ENCODE measurements at places on chromosomes 1 and 21.

- DNase-seq = no peak
Measured at GRCh38 chr1:184684285-184685074, 70.2 kb downstream of the EDEM3 start.

DNA sequence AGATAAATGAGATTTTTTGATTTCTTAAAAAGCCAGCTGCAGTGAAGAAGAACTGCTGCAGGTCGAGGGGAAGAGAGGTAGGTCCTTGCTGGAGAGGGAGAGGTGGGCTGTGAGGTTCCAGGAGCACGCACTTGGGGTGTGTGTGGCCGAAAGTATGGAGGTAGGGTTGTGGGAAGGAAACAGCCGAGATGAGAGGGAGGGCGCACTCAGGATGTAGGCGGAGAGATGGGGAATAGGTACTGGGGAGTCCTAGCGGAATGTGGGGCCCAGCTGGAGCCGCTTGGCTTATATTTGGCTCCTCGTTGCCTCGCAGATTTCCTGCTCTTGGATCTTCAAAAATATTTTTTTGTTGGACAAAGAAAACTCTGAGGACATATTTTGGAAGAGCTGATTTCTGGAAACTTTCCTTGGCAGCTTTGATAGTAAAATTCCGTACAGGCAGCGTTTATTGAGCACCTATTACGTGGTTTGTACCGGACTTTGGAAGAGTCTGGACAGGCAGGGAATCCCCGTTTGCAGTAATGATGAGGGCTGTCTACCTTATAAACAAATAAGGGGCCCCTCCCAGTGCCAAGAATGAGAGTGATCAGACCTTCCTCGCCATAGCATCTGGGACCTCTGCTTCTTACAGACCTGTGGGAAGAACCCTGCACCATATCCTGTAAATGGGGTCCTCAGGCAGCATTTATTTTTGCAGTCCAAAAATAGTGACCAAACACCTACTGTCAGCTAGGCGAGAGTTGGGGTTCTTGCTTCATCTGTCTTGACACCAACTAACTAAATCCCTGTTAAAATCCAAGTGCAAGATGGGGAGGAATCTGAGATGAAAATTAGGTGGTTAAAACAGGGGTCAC is 1.5 kb downstream of the LRRC8D start:
- no peak for DNase-seq

- DNase-seq = no peak
Measured at GRCh38 chr1:107198561-107198960, 57.7 kb downstream of the NTNG1 start.

DNA sequence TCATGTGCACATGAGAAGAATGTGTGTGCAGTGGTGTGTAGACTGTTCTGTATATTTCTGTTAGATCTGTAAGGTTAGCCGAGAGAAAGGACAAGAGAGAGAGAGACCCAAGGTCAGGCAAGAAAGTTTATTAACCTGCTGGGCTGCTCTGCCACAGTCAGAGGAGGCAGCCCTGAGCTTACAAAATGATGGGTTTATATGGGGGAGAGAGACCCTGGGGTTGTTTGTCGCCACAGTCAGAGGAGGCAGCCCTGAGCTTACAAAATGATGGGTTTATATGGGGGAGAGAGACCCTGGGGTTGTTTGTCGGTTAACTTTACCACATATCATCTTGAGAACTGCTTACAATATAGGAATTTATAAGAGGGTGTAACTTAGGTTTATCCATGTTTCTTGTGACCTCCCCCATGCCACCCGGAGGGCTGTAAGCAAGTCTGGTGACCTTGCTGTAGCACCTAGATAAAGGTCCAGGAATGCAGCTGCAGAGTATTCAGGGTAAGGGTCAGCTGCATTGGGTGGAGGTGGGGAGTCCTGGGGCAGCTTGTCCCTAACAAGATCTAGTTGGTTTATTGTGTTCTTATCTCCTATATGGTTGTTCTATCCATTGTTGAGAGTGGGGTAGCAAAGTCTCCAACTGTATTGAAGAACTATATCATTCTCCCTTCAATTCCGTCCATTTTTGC is 9.3 kb upstream of the ZBTB40 start:
- DNase-seq = no peak

DNA sequence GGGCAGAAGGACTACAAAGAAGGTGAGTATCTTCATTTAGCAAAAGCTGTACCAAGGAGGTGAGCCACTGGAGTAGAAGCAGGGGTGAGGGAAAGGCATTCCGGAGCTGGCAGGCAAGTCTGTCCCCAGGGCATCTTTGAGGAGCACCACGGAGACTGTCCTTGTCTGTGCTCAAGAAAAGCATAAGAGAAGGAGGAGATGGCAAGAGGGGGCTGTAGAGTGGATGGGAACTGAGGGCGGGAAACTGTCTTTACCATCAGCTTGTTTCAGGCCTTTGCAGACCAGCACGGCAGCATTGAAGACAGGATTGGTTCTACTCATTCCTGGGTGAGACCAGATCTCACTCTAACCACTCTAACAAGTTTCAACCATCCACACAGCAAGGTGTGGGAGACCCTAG is 355.8 kb downstream of the AJAP1 start:
- DNase-seq = no peak

- no peak for DNase-seq
Measured at GRCh38 chr1:7656557-7657215, 114.4 kb upstream of the VAMP3 start.

DNA sequence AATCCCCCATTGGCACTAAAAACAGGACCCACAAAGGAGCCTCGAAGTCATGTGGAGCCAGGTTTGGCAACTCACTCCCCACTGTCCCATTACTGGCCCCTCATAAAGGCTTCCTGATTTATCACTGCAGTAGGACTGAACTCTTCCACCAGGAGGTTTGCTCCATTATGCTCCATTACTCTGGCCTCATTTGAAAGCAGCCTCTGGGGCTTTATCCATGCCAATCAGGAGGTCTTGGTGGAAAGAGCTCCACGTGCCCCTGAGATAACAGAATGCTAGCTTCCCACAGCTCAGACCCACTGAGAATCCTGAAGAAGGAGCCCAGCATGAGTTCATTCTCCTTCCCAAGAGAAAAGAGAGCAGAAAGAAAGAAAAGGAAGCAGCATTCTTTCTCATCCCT is 76.4 kb downstream of the HIVEP3 start:
- DNase-seq = no peak

GRCh38 chr1:100087396-100087795 is 45.3 kb downstream of the SASS6 start:
- DNase-seq = no peak

- DNase-seq = no peak
Measured at GRCh38 chr21:35467566-35467965, 418.5 kb upstream of the RUNX1 start.

DNA sequence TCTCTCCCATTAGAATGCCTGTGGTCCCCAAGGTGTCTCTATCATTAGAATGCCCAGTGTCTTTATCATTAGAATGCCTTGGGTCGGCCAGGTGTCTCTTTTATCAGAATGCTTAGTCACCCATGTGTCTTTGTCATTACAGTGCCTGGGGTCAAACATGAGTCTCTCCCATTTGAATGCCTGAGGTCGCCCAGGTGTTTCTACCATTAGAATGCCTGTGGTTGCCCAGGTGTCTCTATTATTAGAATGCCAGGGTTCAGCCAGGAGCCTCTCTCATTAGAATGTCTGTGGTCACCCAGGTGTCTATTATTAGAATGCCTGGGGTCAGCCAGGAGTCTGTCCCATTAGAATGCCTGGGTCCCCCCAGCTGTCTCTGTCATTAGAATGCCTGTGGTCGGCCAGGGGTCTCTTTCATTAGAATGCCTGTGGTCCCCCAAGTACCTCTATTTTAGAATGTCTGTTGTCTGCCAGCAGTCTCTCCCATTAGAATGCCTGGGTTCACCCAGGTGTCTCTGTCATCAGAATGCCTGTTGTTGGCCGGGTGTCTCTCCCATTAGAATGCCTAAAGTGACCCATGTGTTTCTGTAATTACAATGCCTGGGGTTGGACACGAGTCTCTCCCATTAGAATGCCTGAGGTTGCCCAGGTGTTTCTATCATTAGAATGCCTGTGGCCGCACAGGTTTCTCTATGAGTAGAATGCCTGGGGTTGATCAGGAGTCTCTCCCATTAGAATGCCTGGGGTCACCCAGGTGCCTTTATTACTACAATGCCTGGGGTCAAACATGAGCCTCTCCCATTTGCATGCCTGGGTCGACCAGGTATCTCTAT is 57.1 kb downstream of the RNF187 start:
- DNase-seq = no peak

DNA sequence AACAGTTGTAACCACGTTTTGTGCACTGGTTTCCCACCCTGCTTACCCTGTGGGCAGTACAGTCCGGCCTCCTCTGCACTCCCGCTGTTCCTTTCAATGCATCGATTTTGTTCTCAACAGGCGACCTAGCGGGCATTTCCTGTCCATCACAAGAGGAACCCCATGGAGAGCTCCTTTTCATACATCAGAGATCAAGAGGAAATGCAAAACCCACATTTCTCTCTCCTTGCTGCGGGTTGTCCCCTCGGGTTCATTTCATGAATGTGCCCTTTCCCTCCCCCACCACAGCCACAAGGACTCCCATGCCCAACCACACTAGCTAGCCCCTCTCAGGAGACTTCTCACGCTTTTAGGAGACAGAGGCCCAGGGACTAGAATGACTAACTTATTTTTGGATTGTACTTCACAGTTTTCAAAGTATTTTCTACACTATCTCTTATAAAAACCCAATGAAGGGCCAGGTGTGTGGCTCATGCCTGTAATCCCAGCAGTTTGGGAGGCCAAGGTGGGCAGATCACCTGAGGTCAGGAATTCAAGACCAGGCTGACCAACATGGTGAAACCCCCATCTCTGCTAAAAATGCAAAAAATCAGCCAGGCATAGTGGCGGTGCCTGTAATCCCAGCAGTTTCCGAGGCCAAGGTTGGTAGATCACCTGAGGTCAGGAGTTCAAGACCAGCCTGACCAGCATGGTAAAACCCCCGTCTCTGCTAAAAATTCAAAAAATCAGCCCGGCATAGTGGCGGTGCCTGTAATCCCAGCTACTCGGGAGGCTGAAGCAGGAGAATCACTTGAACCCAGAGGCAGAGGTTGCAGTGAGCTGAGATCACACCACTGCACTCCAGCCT is 18.4 kb downstream of the ATP1A4 start:
- DNase-seq = no peak

DNA sequence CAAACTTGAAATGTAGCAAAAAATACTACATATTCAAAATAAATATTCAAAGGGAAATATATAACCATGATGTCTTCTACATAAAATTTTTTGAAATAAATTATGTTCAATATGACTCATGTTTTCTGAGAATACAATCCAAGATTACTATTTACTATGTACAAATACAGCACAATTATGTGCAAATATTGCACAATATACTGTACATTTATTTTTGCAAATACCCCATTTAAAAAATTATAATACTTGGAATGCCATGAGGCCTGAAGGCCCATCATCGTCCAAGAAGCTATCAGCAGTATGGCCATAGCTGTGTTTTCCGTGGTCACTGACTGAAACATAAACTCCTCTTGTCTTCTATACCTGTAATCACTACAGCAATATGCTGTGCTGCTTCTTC is 12.3 kb downstream of the CCDC181 start:
- DNase-seq = no peak

DNA sequence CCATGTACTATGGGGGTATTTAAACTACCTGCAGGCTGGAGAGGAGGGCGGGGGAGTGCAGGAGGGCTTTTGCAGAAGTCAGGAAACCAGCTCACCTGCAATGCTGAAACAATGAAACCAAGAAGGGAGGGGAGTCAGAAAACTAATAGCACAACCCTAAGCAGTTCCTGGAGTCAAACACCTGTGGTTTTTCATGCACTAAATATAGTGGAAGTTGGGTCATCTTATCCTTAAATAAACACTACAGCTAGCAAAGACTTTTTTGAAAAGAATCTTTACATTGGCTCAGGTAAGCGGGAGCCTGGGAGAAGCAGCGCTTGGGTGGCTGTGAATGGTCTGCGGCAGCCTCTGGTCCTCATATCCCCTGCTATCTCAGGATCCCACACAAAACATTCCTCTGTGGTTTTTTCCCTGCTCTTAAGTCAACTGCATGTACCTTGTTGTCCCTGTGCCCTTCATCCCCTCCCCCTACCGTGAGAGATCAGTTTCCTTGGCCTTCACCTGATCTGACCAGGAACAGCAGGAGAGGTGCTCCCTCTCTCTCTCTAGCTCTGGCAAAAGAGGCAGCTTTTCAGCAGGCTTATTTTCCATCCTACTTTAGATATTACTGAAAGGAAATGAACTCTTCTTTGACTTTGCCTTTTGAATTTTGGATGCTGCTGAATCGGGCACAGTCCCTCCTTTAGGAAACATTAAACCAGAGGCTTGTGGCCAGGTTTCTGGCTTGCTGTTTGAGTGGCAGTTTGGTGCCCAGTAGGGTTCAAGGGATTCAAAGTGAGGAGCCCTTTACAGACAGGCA is 26.6 kb downstream of the TENT5C start:
- no peak for DNase-seq

DNA sequence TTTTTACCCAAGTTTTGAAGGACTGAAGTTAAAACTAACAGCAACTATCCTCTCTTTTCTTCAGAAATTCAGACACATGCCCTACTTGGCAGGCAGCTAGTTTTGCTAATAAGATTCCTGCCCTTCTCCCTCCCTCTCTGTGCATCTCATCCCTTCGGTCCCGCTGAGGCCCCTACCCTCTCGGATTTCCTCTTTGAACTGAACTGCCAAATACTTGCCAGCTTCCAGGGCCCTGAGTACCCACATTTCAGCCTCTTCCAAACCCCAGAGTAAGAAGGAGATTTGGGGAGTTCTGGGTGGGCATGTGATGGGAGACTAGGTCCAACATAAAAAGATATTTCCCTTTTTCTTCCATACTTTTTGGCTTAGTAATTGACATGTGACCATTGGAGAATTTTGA is 116.5 kb upstream of the JUN start:
- no peak for DNase-seq

DNA sequence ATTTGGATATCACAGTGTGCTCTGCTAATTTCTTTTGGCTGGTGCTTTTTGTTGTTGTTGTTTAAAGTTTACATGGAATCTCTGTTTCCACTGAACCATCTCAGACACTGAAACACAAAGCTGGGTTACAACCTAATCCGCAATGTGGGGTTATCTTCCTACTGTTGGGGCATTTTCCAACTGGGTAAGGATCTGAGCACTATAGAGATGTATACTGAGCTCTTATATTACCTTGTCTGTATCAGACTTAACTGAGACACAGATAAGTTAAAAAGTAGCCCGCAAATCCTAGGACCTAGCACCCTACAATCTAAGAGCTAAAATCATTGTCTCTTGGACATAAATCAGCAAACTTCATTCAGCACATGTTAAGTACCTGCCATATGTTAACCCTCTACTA is 169.2 kb downstream of the LTN1 start:
- DNase-seq = no peak

- no peak for DNase-seq
Measured at GRCh38 chr1:183585038-183585437, 5.2 kb downstream of the NCF2 start.

- DNase-seq = no peak
Measured at GRCh38 chr21:25518491-25518911, 88.8 kb downstream of the MRPL39 start.
